Amniotic stem cell (primary cell): ENCODE measurements at places on chromosomes 12 and 14.

GRCh38 chr14:69535230-69535848 is 39.3 kb downstream of the CCDC177 start:
- DNase-seq: peak; percentile 9

DNA sequence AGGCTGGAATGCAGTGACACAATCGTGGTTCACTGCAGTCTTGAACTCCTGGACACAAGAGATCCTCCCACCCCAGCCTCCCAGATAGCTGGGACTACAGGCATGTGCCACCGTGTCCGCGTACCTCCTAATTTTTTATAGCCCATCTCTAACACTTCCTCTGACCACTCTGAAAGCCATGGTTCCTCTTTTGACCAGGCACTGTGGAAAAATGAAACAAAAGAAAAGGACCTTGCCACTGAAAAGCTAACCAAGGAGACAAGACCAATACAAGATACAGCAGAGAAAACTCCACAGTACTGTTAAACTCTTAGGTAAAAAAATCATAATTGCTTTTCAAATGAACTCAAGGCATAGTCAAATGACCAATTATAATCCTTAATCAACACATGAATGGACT is 233.3 kb downstream of the NEDD1 start:
- no peak for DNase-seq

DNA sequence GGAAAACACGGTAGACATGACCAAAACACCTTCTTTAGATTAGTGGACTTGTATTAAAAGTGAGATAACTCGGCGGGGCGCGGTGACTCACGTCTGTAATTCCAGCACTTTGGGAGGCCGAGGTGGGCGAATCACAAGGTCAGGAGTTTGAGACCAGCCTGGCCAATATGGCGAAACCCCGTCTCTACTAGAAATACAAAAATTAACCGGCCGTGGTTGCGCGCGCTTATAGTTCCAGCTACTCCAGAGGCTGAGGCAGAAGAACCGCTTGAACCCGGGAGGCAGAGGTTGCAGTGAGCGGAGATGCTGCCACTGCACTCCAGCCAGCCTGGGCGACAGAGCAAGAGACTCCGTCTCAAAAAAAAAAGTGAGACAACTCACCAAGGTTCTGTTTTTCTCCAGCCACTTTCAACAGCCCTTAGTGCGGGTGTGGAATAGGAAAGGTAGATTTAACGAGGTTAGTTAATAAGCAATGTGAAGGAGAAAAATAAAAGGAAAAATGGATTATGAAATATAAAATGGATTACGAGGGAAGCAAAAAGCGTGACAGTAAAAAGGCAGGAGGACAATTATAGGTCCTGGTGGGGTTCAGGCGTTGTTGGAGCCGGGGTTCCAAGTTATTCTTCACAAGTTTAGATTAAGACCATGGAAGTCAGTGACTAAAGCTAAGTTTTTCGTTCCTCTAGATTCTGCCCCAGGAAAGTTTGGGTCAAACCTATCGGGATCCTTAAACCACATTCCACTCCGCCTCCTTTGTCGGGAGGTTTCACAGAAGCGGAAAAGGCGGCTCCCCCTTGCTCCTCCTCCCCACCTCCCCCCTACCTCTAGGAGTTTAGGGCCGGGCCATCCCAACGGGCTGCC is 534 bp downstream of the PPP2R3C start:
- DNase-seq: no peak

GRCh38 chr12:122322501-122322900 is 56.2 kb upstream of the VPS33A start:
- no peak for DNase-seq

- no peak for DNase-seq
Observed at GRCh38 chr14:106308839-106309389, 782.5 kb downstream of the TMEM121 start.
